ENCODE measurements at places on chromosomes 7 and 10.
A peak's percentile ranks its signal among the peaks of the same experiment; 100 is the strongest.

DNA sequence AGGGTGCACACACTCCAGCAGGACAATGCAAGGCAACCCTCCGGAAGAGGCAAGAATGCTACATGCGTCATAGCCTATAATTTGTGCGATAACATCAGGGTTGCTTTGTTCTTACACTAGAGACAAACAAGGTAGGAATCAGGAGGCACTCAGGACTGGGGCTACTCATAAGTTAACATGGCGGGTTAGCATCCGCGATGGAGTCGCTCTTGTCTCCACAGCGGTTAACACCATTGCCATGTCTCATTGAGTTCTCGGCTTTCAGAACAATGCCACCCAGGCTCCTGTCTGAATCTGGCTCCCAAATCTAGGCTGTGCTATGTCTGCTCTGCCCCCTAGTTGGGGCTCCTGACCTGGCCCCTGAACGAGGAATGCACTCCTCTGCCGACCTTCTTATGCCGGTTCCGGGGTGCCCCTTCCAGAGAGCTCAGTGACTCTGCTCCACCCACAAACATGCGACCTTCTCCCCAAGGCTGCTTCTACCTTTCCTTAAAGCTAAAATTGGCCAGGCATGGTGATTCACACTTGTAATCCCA is 24.9 kb upstream of the SLF2 start:
- DNase-seq, result no peak

- DNase-seq, result peak; percentile 8
These were observed 27.3 kb upstream of the CALD1 start for GRCh38 chr7:134752006-134752760.

- DNase-seq, result no peak
These were observed 103.9 kb upstream of the STK17A start for GRCh38 chr7:43479042-43479441.

DNA sequence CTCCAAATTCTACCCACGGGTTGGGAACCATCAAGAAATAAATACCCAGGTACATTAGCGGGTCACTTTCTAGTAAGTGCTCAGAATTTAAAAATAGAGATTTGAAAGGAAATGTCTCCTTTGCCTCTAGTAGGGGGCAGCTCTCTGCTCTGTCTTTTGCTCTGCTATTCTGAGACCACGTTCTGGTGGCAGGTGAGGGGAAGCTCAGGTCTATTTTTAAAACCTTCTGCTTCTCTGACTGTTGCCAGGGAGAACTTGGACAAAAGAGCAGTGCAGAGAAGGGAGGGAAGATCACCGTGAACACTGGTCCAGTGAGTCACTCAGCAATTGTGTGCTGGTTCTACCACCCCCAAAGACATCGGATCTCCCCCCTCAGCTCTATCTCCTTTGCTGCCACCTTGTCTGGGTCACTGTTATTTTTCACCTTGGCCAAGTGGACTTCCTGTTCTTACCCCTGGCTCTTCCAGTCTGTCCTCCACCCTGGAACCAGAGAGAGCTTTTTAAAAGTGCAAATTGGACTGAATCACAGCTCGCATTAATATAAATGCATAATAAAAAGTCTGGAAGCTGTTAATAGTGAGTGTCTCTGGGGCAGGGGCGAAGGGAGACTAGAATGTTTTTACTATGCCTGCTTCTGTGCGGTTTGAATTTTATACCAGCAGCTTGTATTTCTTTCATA is 72.4 kb upstream of the LOXL4 start:
- peak; percentile 23 for DNase-seq

- no peak for DNase-seq
These were observed 42.2 kb downstream of the SUFU start for GRCh38 chr10:102545997-102546396.

- no peak for DNase-seq
These were observed 58.3 kb upstream of the NEUROD6 start for GRCh38 chr7:31398815-31399214.

DNA sequence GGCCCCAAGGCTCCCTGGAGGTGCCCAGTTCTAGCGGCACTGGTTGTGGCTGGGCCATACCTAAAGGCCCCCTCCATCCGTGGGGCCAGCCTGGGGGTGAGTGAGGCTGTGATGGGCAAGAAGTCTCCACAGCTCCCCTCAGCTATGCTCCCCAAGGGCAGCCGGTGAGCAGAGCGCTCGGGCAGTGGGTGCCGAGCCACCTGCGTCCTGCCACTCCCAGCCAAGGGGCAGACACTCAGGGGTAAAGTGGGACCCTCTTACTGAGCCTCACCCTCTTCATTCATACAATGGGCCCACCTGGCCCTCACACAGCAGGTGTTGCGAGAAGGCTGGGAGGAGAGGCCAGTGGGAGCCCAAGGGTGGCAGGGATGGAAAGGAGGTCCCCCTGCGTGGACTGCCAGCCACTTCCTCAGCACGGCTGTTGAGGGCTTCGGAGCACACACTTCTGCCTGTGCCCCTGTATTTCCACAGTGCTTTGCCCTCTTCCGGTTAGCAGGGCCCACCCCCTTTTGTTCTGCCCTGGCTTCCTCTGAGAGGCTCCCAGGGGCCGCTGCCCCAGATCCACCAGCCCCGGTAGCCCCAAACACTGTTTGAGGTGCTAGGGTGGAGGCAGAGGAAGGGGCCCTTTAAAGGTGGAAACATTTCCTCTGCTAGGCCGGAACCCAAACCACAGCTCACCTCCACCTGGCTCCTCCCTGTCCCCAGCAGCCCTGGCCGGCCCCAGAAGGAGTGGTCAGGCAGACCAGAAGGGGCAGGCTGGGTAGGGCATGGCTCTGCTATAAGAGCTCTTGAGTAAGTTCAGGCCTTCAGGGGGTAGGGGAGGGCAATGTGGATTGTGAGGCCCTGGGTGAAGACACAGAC is 16.4 kb upstream of the C10orf105 start:
- no peak for DNase-seq

DNA sequence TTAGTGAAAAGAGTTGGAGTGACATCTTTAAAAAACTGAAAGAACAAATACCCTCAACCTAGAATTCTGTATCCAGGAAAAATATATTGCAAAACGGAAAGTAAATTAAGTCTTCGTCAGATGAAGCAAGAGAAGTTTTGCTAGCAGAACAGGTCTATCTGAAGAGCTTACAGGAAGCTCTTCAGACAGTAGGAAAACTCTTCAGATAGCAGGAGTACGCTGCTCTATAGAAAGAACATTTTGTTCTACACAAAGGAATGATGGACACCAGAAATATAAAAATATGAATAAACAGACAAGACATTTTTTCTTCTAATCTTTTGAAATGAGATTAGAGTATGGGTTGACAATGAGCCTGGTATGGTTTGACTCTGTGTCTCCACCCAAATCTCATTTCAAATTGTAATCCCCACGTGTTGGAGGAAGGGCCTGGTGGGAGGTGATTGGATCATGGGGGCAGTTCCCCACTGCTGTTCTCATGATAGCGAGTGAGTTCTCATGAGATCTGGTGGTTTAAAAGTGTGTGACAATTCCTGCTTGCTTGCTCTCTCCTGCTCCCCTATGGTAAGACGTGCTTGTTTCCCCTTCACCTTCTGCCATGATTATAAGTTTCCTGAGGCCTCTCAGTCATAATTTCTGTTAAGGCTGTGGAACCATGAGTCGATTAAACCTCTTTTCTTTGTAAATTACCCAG is 567.3 kb downstream of the AUTS2 start:
- DNase-seq, result no peak

DNA sequence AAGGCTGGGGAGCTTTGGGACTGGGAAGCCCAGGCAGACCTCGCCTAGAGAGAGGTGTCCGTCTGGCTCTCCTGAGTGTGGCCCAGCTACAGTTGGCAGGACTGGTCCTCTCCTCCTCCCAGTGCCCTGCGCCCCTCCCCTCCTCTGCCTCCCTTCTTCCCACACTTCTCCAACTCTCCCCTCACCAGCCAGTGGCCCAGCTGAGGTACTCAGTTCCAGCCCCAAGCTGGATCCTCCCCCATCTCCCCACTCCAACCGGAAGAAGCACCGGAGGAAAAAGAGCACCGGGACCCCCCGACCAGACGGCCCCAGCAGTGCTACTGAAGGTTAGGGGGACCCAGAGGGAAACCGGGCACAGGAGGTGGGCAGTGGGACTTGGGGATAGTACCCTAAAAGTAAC is 27.7 kb downstream of the GBX1 start:
- no peak for DNase-seq

DNA sequence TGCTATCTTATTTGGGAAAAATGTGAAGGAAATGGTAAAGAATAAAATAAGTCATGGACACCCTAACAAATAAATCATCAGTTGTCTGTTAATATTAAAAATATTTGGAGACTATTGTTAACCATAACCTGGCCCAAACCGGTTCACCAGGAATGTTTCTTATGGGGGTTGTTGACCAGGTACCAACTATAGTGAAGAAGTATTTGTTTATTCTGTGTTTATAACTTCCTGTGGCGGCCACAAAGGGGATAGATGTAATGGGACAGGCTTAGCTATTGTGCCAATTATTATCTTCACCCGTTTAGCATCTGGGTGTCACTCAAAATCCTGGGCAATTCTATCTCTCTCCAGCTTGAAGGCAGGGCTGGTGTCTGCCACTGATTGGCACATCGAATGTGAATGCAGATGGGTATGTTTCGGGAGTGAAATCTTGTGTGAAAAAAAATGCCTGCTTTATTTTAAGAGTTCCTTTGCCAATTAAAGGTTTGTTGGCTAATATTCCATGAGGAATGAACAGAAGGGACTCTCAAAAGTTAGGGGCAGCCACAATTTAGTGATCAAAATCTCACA is 500.9 kb downstream of the ARL4A start:
- no peak for DNase-seq

GRCh38 chr7:98133181-98133580 is 26.5 kb downstream of the LMTK2 start:
- DNase-seq, result no peak

GRCh38 chr7:101843293-101844271 is 26.2 kb downstream of the CUX1 start:
- DNase-seq, result no peak

DNA sequence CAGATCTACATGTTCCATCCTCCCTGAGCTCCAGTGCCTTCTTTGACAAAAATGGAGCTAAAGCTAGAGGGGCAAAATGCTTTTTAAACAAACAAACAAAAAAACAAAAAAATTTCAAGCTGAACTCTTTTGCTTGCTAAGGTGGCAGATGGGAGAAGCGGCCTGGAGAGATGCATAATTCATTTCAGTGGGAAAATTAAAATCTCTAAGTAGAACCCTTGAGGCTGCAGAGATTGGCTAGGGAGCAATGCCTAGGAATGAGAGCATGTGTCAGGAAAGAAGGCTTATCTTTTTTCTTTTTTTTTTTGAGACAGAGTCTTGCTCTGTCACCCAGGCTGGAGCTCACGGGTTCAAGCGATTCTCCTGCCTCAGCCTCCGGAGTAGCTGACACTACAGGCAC is 46.4 kb upstream of the SAMD8 start:
- DNase-seq, result no peak

DNA sequence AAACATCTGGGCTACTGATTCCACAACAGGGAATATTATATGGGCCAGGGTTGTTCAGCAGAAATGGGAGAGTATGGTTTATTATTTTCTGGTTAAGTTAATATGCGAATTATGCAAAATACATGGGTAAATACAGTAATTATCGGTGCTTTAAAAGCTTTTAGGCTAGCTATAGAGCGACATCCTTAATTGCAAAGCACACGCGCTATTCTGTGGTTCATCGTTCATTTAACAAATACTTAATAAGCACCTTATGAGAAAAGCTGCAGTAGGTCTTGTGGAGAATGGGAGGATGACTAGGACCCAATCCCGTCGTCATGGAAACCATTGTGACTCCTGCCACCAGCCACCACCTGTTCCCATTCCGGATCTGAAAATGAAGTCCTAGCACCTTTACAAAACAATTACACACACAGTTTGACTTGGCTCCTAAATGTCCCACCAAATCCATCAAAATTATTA is 623 bp upstream of the CEP41 start:
- DNase-seq, result no peak

DNA sequence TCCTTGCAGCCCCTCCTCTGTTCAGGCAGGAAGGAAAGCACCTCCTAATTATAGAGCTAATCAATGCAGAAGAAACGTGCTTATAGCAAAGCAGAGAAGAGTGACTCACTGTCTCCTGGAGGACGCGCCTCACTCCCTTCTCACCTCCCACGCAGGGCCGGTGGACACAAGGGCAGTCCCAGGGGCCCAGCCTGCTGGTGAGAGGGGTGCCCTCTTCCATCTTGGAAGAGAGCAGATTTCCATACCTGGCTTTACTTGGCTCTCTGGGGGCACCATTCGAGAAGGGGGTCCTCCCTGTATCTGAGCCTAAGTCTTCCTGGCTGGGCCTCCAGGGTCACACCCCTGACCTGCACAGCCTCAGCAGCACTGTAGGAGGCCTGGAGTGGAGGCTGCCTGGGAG is 55.8 kb downstream of the RASGEF1A start:
- no peak for DNase-seq

DNA sequence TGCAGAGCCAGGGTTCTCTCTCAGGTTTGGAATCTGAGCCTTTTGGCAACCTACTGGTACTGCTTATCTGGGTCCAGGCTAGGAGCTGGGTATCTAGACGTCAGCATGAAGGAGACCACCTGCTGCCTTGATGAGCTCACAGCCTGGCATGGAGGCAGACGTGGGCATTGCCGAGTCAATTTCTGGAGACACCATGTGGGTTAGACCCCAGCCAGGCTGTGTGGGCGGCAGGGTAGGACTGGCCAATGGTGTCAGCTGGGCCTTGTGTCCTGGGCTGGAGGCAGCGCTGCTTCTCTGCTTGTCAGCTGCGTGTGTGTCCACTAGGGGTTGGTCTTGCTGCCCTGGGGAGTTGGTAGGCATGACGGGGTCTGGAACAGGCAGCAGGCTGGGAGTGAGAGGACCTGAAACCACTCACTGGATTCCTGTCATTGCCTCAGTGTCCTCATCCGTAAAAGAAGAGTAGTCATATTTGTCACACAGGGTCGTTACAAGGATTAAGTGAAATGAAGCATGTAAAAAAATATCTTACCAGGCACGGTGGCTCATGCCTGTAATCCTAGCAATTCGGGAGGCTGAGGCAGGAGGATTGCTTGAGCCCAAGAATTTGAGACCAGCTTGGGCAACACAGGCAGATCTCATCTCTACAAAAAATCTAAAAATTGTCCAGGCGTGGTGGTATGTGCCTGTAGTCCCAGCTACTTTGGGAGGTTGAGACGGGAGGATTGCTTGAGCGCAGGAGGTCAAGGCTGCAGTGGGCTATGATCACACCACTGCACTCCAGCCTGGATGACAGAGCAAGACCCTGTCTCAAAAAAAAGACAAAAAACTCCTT is 31.7 kb upstream of the ANKRD2 start:
- peak; percentile 94 for DNase-seq

- DNase-seq, result peak; percentile 66
These were observed 82.2 kb downstream of the RAB11FIP2 start for GRCh38 chr10:117964536-117964935.

- no peak for DNase-seq
These were observed 115.1 kb upstream of the MEOX2 start for GRCh38 chr7:15801551-15801950.

DNA sequence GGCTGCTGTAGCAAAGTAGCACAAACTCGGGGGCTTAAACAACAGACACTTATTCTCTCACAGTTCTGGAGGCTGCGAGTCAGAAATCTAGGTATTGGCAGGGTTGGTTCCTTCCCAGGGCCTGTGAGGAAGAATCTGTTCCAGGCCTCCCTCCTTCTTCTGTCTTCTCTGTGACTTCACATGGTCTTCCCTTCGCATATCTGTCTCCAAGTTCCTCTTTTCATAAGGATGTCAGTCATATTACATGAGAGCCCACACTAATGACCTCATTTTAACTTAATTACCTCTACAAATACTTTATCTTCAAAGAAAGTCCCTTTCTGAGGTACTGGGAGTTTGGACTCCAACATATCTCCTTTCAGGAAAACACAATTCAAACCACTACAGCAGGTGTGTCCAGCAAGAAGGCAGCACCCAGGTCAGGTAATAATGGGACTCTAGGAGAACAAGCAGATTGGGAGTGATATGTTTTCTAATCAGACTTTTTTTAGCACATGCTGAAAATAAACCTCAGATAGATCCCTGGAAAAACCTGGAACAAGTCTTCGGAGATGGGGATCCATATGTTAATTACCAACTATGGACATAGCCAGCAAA is 11.7 kb downstream of the CREB5 start:
- DNase-seq, result no peak

Measured in MG63 (cell line).